ENCODE measurements at places on chromosomes 2 and 18.

GRCh38 chr2:42164971-42165370 lies 4.2 kb upstream of the EML4 start:
- no peak overlapping the region for H3K27ac ChIP-seq
- H3K27me3 ChIP-seq = no peaks in the 10 kb centered on the region
- H3K36me3 ChIP-seq = no peaks in the 10 kb centered on the region
- H3K4me3 ChIP-seq = no peak overlapping the region
- DNase-seq = no peak

- peaks cover 91% of the 10 kb centered on the region for H3K36me3 ChIP-seq
- no peaks in the 10 kb centered on the region for H3K27me3 ChIP-seq
- no peak overlapping the region for H3K4me3 ChIP-seq
Observed at GRCh38 chr2:127511090-127511695, 15.1 kb downstream of the IWS1 start.

GRCh38 chr2:236177967-236178889 lies 10.0 kb upstream of the GBX2 start:
- no peaks in the 10 kb centered on the region for H3K36me3 ChIP-seq
- peaks cover 88% of the 10 kb centered on the region for H3K27me3 ChIP-seq
- H3K4me1 ChIP-seq = peaks cover 13% of the 10 kb centered on the region
- no peak overlapping the region for H3K27ac ChIP-seq
- H3K4me3 ChIP-seq = peak overlapping the region; percentile 54

DNA sequence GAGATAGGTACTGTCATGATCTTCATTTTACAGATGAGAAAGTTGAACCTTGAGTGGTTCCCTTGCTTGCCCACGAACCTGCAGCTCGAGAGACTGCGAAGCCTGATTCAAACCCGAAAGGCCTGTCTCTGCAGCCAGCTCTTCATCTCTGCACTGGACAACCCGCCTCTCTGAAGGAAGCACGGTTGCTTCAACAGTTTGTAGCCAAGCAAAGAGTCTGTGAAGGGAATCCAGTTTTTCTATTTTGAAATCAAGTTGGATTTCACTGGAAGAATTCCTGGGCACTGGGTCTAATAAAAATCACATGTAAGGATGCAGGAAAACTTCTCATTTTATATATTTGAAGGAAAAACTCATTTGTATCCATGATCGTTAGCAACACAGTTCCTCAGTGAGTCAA lies 21.3 kb upstream of the ICOS start:
- DNase-seq = no peak
- no peak overlapping the region for H3K4me3 ChIP-seq
- no peaks in the 10 kb centered on the region for H3K27me3 ChIP-seq
- H3K4me1 ChIP-seq = peaks cover 39% of the 10 kb centered on the region

DNA sequence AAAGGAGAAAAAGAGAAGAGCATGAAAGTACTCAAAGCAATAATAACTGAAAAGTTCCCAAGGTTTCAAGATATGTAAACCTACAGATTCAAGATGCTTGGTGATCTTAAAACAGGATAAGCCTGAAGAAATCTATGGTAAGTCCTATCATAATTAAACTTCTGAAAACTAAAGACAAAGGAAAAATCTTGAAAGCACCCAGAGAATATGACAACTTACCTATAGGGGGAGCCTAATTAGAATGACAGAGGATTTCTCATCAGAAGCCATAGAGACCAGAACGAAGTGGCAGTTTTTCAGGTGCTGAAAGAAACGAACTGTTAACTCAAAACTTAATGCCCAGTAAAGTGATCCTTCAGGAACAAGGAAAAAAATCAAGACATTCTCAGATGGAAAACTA lies 59.7 kb downstream of the XDH start:
- no peak overlapping the region for H3K4me3 ChIP-seq
- H3K36me3 ChIP-seq = no peaks in the 10 kb centered on the region
- no peak for DNase-seq
- H3K27ac ChIP-seq = no peak overlapping the region

DNA sequence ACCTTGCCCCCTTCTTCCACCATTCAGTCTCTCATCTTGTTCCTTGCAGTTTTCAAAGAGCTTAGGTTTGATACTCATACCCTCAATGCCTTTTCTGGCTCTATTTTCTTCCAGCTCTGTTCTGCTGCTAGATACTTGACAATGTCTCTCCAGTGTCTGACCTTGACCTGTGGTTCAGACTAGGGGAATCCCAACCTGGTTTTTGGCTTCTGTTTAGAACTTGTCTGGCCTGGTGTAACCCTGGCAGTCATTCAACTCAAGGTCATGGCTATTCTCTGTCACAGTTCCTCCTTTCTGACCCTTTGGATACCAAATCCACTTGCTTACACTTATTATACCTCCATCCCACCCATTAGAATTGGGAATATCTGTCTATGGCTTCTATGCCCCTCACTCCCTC lies 31.8 kb upstream of the IMP4 start:
- DNase-seq = no peak
- H3K36me3 ChIP-seq = no peaks in the 10 kb centered on the region
- no peak overlapping the region for H3K27ac ChIP-seq
- no peak overlapping the region for H3K4me3 ChIP-seq
- H3K27me3 ChIP-seq = peaks cover 4% of the 10 kb centered on the region

- H3K27me3 ChIP-seq = peaks cover 7% of the 10 kb centered on the region
- DNase-seq = no peak
- no peak overlapping the region for H3K27ac ChIP-seq
Observed at GRCh38 chr2:108304975-108305374, 16.3 kb downstream of the SULT1C2 start.

GRCh38 chr2:196362973-196363549 lies 191.7 kb upstream of the STK17B start:
- peaks cover 6% of the 10 kb centered on the region for H3K4me1 ChIP-seq
- no peak for DNase-seq
- H3K4me3 ChIP-seq = no peak overlapping the region
- no peaks in the 10 kb centered on the region for H3K27me3 ChIP-seq

DNA sequence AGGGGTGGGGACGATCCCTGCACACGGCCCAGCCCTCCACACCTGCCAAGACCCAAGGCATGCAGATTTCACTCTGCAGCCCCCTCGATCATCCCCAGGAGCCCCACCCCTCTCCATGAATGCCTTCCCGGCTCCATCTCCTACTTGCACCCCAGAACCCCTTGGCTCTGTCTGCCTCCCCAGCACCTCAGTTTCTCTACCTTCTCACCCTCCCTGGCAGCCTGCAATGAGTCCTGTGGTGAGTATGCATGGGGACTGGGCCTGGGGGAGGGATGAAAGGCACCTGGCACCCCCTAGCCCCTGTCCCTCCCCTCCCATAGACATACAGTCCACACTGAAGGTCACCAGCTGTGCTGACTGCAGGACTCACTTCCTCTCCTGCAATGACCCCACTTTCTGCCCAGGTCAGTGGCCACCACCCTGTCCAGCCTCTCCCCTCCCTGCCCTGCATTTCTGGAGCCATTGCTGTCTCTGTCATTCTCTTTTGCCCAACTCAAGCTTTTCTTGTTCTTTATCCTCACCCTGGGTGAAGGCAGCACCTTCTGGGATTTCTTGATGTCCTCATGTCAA lies 1.0 kb downstream of the TEX51 start:
- no peak for DNase-seq
- H3K36me3 ChIP-seq = no peaks in the 10 kb centered on the region
- H3K27ac ChIP-seq = no peak overlapping the region
- no peaks in the 10 kb centered on the region for H3K4me1 ChIP-seq
- no peak overlapping the region for H3K4me3 ChIP-seq

- no peaks in the 10 kb centered on the region for H3K4me1 ChIP-seq
- DNase-seq = no peak
- H3K36me3 ChIP-seq = peaks cover 4% of the 10 kb centered on the region
- no peaks in the 10 kb centered on the region for H3K27me3 ChIP-seq
Observed at GRCh38 chr2:207937823-207938222, 87.5 kb downstream of the PLEKHM3 start.

DNA sequence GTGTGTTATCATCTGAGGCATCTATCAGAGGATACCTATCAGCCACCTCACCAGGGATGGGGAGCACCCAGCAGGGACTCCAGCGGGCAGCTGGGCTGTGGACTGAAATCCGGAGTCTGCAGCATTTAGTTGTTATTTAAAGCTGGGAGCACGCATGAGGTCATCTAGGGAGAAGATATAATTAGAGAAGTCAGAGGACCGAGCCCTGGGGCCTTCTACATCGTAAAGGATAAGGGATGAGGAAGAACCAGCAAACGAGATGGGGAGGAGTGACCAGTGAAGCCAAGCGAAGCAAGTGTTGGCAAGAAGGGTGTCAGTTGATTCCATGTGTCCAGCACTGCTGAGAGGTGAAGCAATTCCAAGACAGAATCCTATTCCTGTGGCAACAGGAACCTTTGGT lies 70.3 kb downstream of the STEAP3 start:
- no peaks in the 10 kb centered on the region for H3K27me3 ChIP-seq
- H3K4me1 ChIP-seq = peaks cover 5% of the 10 kb centered on the region

GRCh38 chr18:37409878-37410277 lies 155.7 kb downstream of the CELF4 start:
- H3K36me3 ChIP-seq = no peaks in the 10 kb centered on the region
- DNase-seq = no peak
- H3K27me3 ChIP-seq = no peaks in the 10 kb centered on the region
- H3K4me3 ChIP-seq = no peak overlapping the region
- H3K4me1 ChIP-seq = peaks cover 4% of the 10 kb centered on the region
